Stimulated activated CD8-positive, alpha-beta memory T cell treated with anti-CD3 and anti-CD28 coated beads, Interleukin-4, amount 100 ng/mL, for 24 hours (primary cell): ENCODE measurements at places on chromosomes 2 and 18.

GRCh38 chr2:23367760-23368159 lies 17.2 kb upstream of the KLHL29 start:
- DNase-seq, result no peak

- no peak for DNase-seq
Measured at GRCh38 chr2:15853903-15854302, 86.4 kb upstream of the MYCN start.

- DNase-seq, result no peak
Measured at GRCh38 chr2:68336192-68336591, 16.4 kb upstream of the CNRIP1 start.

- DNase-seq, result no peak
Measured at GRCh38 chr2:99184811-99185210, 3.8 kb downstream of the MRPL30 start.

DNA sequence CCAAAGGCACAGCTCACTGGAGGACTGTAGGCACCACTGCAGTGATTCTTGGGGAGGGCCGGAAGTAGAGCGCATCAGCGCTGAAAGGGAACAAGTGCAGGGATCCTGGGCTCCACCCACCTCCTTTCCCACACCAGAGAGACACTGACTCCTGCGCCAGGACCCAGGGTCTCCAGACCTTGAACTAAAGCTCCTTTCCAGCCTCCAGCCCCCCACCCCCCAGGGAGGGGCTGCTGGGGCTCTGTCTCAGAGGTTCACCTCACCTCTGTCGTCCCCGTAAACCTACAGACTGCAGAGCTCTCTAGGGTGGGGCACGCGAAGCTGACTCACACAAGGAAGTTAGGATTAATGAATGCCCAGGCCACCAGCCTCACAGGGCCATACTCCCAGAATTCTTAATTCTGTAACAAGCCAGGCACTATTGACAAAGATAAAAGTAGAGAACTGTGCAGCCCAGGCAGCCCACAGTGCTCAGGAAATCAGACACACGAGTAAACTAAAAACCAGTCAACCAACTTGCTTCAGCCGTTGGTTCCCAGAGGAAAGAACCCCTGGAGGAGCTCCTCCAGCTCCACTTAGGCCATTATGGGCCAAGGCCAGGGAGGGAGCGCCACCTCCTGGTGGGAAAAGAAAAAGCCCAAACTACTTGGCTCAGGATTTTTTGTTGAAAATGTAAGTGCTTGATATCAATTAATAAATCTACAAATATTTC lies 45.1 kb upstream of the ACAA2 start:
- DNase-seq, result peak; percentile 15

DNA sequence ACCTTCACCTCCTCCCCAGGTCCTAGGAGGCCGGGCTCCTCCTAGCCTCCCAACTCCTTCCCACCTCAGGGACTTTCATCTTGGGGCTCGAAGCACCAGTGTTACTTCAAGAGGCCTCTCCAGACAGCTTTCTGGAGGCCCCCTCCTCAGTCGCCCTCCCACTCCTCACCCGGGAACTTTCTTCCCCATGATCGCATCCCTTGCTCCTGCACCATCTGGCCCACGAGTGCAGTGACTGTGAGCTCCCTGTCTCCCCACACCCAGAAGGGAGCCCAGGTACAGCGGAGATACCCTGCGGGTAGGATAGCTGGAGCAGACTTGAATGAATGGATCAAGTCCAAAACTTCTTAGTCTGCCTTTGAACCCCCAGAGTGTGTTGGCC lies 6.1 kb downstream of the ERFE start:
- DNase-seq, result no peak

GRCh38 chr18:2108591-2108990 lies 462.7 kb downstream of the METTL4 start:
- DNase-seq, result no peak

DNA sequence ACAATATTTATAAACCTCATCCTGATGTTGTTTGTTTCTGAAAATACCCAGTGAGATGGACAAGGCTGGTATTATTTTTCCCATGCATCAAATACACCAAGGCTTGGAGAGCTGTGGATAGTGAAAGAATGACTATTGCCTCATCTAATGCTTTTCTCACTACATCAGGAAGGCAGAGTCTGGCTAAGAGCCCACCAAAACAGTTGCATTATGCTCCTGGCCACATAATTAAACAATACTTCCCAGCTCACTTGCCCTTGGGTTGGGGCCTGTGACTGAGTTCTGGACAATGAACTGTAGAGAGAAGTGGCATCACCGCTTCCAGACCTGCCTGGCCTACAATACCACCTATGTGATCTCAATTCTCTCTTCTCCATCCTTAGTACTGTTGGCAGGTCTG lies 46.4 kb upstream of the REEP1 start:
- no peak for DNase-seq

- DNase-seq, result no peak
Measured at GRCh38 chr18:31825772-31826171, 65.1 kb upstream of the SLC25A52 start.

DNA sequence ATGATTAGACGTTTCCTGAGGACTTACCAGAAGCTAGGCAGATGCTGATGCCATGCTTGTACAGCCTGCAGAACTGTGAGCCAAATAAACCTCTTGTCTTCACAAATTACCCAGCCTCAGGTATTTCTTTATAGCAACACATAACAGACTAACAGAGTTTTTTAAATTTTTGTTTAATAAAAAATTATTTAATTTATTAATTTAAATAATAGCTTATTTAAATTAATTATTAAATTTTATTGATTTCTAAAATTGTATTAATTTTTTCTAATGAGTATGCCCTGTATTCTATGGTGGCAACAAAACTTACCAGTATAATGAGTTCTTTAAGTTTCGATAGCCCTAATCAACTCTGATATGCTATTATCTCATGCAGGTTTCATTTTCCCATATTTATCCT lies 259.8 kb downstream of the IKZF2 start:
- no peak for DNase-seq

- no peak for DNase-seq
Measured at GRCh38 chr2:20001361-20001863, 11.1 kb downstream of the MATN3 start.
